ENCODE measurements at places on chromosomes 12 and 14. TPM values are rescaled to one million over a fixed set of nuclear protein-coding genes. Genes with fewer than 3 reads are reported as not detected.

Gene TMEM119
- total RNA-seq, result not detected

- peak; percentile 29 for DNase-seq
Observed at GRCh38 chr12:10618338-10618987, 5.1 kb upstream of the MAGOHB start.

DNA sequence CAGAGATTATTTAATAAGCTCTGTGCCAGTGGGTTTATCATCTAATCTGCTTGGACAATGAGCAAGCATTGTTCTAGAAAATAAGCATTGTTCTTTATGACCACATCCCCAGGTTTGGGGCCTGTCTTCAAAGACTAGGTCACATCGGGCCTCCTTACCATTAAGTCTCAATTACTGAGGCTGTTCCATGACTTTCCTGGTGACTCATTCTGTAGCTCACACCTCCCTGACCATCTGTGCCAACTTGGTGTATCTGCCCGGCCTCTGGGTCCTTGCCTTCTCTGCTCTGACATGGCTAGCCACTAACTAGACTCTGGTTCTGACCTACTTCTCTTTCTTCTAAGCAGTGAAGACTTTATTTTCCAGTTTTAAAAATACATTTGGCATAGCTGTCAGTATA, 44.4 kb upstream of the PLEKHA5 start:
- peak; percentile 56 for DNase-seq

Gene HHIPL1
- 0.10 TPM for total RNA-seq

Gene PTPRR
- not detected for total RNA-seq

DNA sequence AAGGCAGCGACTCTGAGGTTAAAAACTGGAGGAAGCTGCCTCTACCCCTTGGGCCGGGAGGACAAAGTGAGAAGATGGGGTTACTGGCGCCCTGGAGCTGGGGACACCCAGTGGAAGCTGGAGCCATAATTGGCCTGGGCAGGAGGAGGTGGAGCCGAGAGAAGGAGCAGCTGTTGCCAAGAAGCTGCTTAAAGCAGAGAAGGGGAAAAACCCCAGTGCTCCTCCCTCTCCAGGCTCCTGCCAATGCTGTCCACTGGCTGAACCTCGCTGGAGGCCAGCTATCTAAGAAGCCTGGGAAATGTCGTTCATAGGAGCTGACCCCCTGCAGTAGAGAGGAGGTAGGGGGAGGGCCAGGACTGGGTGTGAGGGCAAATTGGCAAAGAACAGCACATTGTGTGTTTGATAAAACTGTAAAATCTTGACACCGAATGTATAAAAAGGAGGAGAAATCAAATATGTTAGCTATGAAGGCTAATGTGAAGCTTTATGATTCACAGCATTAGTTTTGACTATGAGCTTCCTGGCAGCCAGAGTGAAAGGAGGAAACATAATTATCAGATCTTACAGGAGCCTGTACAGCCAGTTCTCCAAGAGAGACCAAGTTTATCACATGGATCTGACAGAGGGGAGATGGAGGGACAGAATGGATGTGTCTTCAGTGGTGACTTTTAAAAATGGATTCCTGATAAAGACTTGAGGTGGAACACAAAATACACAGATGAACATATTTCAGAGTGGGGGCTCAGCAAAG, 9.5 kb downstream of the HHIPL1 start:
- peak; percentile 70 for DNase-seq

Gene CCDC197
- total RNA-seq, result not detected

DNA sequence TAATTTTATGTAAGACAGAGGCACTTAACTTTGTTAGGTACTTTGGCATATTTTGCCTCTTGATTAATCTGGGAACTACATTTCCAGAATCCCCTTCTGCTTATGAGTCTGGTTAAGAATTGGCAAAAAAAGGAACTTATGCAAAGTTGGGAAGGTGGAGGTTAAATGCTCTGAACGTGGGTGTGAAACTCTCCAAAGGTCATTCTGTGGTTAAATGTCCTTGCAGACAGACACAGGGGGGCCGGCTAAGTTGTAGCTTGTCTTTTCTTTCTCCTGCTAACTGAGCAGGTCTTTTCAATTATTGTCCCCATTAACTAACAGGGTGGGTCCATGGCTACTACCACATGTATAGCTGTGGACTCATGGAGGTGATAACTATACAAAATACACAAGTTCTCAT, 248.6 kb upstream of the NOVA1 start:
- no peak for DNase-seq

GRCh38 chr12:46369474-46370379, 2.8 kb downstream of the SLC38A2 start:
- DNase-seq, result no peak

GRCh38 chr12:96989916-96990315, 82.9 kb downstream of the NEDD1 start:
- peak; percentile 41 for DNase-seq

- no peak for DNase-seq
Observed at GRCh38 chr12:46298261-46298660, 29.4 kb upstream of the SLC38A1 start.

DNA sequence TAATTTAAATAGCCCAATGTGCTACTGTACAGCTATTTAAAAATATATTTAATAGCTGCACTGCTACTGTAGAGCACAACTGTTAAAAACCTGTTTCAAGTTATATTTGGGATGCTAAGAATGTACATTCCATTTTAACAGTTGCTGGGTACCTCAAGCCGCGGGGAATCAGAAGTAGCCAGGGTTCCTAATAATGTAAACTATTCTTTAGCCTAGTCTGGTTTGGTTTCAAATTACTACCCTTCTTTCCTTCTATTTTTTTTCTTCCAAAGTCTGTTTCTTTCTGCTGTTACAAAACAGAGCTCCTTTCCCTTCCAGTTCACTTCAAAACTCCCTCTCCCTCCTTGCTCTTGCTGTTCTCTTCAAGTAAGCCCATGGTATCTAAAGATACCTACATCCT, 21.3 kb downstream of the SCAF11 start:
- DNase-seq, result no peak

Gene GPR162
- total RNA-seq, result not detected

DNA sequence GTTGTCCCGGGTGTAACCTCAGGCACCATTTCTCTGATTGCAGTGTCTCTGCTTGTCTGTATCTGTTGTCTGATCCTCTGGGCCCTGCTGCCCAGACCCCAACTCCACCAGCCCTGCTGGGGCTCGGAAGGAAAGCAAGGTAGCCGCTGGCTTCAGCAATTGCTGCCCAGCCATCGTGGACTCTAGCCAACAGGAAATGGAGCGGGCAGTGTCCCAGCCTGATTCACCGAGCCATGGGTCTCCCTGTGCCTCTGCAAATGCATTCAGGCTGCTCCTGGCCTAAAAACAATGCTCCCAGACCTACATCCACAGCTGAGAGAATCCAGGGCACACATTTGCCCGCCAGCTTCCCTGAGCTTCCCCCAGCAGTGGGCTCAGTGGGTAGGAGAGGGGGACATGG, 9.2 kb downstream of the TUNAR start:
- DNase-seq, result peak; percentile 51

GRCh38 chr12:112198120-112198733, 72.9 kb downstream of the TRAFD1 start:
- peak; percentile 62 for DNase-seq

GRCh38 chr12:116820064-116820656, 61.1 kb downstream of the HRK start:
- DNase-seq, result no peak

- no peak for DNase-seq
Observed at GRCh38 chr12:25715102-25715501, 162.0 kb upstream of the LMNTD1 start.

Gene NANOG
- total RNA-seq, result not detected

- DNase-seq, result no peak
Observed at GRCh38 chr14:103360548-103360947, 24.7 kb upstream of the MARK3 start.
